ENCODE measurements at places on chromosomes 5 and 9. TPM values are rescaled to one million over a fixed set of nuclear protein-coding genes. Genes with fewer than 3 reads are reported as not detected.

Gene ANKRD31
- 0.09 TPM for total RNA-seq

Gene TNFSF8
- total RNA-seq: not detected

Gene GRM6
- total RNA-seq: not detected

Gene FLT4
- total RNA-seq: not detected

Gene PDE6A
- total RNA-seq: not detected

Gene IL13
- not detected for total RNA-seq

Gene ARL14EPL
- not detected for total RNA-seq

Gene PHF24
- under 0.01 TPM for total RNA-seq

Gene STPG3
- not detected for total RNA-seq

Gene TJP2
- 108 TPM for total RNA-seq

Gene ARHGEF37
- 14.7 TPM for total RNA-seq

Gene LPCAT1
- 39.1 TPM for total RNA-seq

Gene NEURL1B
- total RNA-seq: 4.6 TPM

Gene PRRX2
- 1.2 TPM for total RNA-seq

Gene HRCT1
- not detected for total RNA-seq

Gene PCDHB13
- 0.14 TPM for total RNA-seq
